Germinal center (tissue), 1 donor: ENCODE measurements at places on chromosomes 5 and 9.

- no peak for DNase-seq
Observed at GRCh38 chr9:27304521-27304920, 7.6 kb upstream of the EQTN start.

GRCh38 chr5:133527311-133527710 is 85.0 kb downstream of the FSTL4 start:
- no peak for DNase-seq

DNA sequence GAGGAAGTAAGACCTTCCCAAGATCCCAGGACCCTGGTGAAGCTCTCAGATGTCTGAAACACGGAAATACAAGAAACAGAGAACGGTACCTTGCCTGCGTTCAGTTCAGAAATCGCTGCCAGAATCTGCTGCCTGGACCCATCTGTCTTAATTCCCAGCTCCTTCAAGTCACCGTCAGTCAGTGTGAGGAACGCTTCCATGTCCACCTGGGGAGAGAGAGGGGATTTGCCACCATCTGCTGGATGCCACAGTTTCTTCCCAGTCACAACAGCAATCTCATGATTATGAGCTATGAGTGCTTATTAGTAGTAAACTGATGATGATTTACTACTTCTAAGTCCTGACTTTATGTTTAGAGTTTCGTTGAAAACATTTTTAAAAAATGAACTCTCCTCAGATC is 36.7 kb upstream of the GABBR2 start:
- no peak for DNase-seq

DNA sequence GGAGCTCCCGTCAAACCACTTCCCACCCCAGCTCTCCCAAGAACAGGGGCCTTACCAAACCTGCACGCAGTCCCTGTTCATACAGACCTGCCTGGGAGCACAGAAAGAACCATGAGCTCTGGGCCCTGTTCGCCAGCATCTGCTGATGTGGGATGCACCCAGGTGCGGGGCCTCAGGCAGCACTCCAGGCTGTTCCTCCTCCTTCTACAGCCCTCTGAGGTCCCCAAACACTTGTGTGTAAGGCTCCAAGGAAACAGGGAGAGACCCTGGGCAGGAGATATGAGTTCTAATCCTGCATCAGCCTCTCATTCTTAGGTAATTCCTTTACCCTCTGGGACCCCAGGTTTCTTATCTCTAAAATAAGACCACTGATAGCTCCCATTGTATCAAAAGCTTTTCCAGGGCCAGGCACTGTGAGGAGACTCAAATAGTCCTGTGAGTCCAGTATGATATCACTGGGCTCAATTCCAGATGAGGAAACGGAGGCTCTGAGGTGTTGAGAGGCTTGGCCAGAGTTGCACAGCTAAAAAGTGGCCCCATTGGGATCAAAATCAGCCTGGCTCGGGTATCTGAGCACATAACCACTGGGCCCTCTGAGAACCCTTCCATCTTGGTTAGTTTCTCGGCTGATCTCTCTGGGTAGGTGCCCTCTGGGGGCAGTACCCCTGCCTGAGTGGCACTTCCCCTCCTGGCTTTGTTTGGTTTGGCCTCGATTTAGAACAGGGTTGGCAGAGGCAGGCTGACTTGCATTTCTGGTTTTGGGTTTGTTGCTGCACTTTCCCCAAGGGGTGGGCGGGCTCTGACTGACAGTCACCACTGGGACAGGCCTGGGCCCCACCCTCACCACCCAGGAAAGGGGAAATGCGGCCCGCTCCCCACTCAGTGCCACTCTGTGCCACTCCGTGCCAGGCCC is 116.8 kb downstream of the RGS3 start:
- peak; percentile 88 for DNase-seq

GRCh38 chr9:135701959-135702721 is at the start of gene KCNT1:
TSS of gene KCNT1 (plus strand) at chr9:135702185. CDS start at chr9:135702259, 74 bp downstream.
- DNase-seq, result peak; percentile 85

GRCh38 chr5:73387149-73387591 is 61.4 kb downstream of the FOXD1 start:
- DNase-seq, result no peak

DNA sequence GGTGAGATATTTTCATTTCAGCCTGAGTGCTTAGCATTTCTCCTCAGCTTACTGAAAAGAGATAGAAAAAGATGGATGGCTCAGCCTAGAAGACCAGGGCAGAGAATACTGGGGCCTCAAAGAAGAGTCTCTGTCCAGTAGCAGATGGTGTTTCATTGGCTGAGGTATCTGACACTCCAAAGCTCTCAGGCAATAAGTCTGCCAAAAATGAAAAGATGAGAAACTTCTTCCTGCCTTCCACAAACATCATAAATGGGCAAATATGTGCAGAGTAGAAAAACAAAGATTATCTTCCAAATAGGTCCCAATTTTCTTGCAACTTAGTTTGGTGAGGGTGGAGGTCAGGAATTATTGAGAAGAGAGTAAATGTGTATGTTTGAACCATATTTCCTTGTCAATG is 87.4 kb upstream of the ICE1 start:
- no peak for DNase-seq

DNA sequence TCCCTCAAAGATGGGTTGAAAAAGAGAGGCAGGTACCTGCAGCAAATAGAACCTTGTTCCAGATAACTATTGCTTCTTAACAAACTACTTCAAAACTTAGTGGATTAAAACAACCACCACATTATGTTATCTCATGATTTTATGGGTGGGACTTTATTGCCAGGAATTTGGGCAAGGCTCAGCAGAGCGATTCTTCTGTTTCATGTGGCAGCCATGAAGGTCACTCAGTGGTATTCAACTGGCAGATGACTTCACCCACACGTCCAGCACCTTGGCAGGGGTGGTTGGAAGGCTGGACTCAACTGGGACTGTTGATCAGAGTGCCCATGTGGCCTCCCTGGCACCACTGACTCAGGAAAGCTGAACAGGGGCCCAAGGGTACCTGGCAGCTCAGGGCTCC is 112.0 kb downstream of the HSD17B3 start:
- DNase-seq, result no peak

DNA sequence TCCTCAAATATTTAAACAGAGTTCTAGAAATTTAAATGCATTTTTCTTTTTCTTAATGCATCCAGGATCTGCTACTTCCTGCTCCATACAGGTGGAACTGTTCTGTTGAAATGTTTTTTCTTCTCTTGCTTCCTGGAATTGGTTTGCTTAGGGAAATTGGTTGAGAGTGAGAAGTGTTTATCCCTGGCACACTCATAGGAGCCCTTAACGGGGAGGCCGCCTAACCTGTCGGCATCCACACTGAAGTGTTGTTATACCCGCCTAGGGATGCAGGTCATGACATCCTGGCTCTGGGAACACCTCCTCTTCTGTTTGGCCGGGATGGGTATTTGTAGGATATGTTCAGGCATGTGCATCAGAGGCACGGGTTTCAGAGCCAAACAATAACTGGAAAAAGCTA is 239.7 kb downstream of the GADD45G start:
- DNase-seq, result no peak

GRCh38 chr5:53080271-53080670 is 29.3 kb downstream of the MOCS2 start:
- no peak for DNase-seq

- DNase-seq, result no peak
Observed at GRCh38 chr5:69404659-69405330, 10.1 kb upstream of the MARVELD2 start.

- DNase-seq, result no peak
Observed at GRCh38 chr5:10266839-10267238, 16.8 kb downstream of the CCT5 start.

DNA sequence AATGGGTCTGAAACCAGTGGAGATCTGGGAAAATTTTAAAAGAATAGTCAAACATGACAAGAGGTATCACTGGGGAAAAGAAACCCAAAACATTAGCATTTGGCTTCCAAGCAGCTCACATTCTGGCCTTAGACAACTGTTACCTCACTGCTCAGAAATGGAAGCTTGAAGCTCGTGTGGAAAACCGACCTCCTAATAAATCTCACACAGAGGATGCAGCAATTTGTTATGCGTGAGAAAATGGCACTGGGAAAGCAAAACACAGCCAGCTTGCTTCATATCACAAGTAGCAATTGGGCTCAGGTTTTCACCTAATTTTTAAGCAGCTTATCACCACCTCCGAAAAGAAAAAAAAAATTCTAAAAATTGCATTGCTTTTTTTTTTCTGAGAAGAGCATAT is 103.3 kb upstream of the TAS2R1 start:
- no peak for DNase-seq

GRCh38 chr5:140267201-140267540 is 35.7 kb downstream of the PFDN1 start:
- DNase-seq, result no peak

GRCh38 chr5:160787240-160787639 is 64.8 kb downstream of the ATP10B start:
- DNase-seq, result no peak

DNA sequence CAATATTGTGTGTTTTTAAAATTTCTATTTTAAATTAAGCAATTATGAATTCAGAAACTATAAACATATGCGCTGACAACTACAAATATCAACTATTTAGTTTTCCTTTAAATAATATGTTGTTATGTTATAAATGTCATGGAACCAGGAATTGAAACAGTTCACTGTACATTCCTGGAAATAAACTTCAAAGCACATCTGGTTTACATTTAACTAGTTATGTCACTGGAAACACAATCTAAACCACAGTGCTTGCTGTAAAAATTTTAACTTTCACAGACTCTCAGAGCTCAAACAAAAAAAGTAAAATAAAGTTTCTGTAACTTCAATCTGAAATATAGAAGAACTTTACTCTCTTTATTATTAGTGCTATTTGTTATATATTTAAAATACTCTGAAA is 179.2 kb downstream of the FBN2 start:
- DNase-seq, result no peak

DNA sequence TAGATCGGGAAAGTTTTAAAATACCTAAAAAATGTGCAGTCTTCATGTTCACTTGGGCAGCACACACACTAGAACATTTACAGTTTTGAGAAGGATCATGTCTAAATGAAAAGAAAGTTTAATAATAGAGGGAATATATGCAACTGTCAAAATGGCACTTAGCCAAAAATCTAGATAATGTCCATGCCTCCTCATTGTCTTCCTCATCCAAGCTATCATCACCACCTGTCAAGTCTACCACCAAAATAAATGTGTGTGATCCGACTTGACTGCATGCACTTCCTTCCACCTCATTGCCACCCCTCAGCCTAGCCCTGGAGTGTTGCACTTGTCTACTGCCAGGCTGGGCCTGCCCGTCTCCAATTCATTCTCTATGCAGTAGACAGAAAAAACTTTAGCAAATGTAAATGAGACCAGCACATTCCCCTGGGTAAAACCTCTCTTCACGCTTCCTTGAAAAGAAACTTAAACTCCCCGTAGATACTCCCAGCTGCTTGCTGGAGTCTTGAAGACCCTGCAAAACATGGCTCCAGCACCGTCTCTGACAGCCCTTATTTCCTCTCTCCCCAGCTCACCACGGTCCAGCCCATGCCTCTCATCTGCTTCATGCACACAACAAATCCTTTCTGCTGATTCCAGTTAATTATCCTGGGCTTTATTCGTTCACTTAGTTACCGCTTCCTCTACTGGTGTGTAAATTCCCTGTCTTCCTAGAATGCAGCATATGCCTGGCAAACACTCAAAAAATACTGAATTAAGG is 66.9 kb downstream of the FANCC start:
- no peak for DNase-seq

- no peak for DNase-seq
Observed at GRCh38 chr5:92023555-92023954, 640.4 kb upstream of the ARRDC3 start.

- no peak for DNase-seq
Observed at GRCh38 chr5:59711310-59711709, 182.2 kb downstream of the PDE4D start.

DNA sequence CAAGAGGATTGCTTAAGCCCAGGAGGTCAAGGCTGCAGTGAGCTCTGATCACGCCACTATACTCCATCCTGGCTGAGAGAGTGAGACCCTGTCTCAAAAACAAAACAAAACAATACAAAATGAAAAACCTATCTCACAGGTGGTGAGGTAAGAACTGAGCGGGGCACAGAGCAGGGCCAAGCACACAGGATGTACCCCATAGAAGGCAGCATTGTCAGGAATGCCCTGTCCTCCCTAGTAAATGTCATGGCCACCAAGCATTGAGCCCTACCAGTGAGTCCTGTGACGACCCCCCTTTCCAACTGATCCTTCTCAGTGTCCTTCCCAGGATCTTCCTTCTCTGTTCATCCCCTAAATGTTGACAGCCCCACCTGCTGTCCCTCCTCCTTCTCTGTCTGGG is 44.6 kb upstream of the ALDH1B1 start:
- DNase-seq, result no peak

DNA sequence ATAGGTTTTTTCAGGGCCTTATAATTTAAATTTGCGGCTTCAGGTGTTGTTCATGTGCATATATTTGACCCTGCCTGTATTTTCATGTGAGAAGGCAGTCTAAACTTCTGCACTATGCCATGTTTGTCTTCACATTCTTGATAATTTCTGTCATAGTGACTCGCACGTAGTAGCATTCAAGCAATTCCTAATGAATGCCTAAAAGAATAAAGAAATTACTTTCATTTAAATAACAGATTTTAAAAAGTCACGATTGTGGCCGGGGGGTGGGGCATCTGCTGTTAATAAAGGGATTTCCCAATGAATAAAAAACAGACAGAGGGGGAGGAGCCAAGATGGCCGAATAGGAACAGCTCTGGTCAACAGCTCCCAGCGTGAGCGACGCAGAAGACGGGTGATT is 318.0 kb downstream of the ADAMTS6 start:
- no peak for DNase-seq

DNA sequence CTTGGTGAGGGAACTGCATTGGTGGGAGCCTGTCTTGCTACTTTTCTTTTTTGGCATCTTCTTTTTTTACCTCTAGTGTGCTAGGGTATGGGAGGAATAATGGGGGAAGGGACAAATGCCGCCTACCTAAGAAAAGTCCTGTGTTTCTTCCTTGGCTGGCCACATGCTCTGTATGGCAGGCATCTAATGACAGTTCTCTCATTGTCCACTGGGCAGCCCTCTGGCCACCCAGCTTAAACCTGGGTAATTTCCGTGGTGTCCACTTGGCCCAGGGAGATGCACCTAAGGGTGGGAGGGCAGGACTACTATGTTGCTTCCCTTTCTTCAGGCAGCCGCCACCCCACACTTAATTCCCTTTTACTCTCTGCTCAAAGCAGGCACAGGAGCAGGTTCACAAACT is 173.1 kb downstream of the YTHDC2 start:
- DNase-seq, result no peak

GRCh38 chr5:6256901-6257300 is 121.4 kb downstream of the MED10 start:
- no peak for DNase-seq
